ENCODE measurements at places on chromosomes 4 and X. TPM values are rescaled to one million over a fixed set of nuclear protein-coding genes. Genes with fewer than 3 reads are reported as not detected.

- DNase-seq, result no peak
Observed at GRCh38 chr4:36211084-36211483, 33.2 kb downstream of the ARAP2 start.

DNA sequence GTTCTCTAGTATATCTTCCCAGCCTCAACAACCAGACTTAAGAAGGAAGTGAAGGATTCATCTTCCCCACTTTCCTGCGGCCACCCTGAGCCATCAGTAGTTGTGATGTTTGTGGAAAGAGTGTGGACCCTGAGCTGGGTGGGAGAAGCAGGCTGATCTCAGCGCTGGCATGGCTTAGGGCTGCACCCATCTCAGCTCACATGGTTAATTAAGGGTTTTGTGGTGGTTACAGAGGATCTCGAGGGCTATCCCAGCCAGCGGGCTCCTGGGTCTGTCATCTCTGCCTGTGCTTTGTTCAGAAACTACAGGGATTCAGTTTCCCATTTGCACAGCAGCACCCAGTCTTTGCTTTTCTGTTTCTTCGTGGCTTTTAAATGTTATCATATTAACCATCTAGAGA lies 163.4 kb downstream of the PTTG2 start:
- no peak for DNase-seq

GRCh38 chr4:95963456-95963855 lies 123.6 kb downstream of the PDHA2 start:
- no peak for DNase-seq

DNA sequence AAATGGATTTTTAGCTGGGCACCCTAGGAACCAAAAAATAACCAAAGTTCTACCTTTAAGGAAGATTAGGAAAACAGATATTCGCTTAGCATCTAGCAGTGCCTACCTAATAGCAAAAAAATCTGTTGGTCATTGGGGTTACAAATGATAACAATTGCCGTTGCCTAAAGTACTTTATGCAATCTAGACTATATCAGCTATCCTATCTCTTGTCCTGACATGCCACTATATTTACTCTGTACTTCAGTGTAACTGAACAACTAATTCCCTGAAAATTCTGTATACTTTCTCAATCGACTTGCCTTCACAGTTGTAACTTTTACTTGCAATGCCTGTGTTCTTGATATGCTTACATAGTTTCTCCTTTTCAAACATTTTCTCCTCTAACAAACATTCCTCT lies 282.9 kb upstream of the PCDH7 start:
- DNase-seq, result no peak

DNA sequence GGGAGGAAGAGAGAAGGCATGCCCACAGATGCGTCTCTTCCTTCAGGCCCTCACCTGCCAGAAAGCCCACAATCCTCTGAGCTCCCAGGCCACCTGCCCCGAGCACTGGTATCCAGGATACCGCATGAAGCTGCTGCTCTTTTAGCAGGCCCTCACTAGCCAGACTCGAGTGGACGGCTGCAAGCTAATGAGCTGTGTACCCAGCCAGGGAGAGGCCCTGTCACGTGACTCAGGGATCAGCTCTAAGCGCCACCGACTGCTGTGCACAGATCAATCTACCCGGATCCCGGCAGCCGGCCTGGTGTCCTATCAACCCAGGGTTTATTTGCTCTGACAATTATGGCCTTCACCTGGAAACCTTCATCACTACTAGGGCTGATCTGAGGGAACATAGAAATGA lies 39.0 kb downstream of the BCOR start:
- DNase-seq, result no peak

- peak; percentile 14 for DNase-seq
Observed at GRCh38 chrX:152641996-152642395, 4.3 kb downstream of the GABRQ start.

GRCh38 chrX:95101851-95102390 lies 1427.9 kb downstream of the FAM133A start:
- DNase-seq, result no peak

DNA sequence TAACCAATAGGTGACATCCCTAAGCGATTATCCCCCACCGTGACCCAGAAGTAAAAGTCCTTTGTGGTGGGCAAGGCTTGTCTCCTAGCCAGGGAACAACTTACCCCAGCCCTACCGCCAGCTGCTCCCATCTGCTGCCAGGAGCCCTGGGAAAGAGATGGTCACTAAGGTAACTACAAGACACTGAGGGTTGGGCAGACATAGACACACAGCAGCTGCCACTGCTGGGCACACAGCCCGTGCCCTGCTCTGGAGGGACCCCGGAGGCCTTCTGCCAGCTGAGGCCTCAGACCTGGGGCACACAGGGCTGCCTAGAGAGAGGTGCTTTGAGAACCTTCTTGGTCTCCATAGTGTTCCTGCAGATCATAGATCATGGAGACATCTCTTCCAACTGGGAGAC lies 53.0 kb upstream of the PROM1 start:
- no peak for DNase-seq

GRCh38 chrX:11374570-11374969 lies 81.4 kb downstream of the AMELX start:
- DNase-seq, result no peak

DNA sequence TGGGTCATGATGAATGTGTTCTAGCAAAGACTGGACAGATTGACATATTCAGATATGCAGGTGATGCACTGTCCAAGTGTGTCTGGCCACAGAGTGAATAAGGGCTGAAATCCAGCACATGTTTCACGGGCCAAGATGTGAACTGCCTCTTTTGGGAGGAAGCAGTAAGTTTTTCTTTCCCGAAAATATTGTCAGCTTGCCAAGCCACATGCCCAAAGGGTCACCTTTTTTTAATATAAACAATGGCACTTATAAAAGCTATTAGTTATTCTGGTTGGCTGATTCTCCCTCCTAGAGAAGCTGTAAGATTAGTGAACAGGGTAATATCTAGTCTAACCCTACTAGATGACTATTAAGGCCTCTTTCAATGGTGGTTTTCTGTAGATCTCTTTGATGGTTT lies 1.5 kb upstream of the EDNRA start:
- no peak for DNase-seq

GRCh38 chr4:6885953-6886557 lies 23.6 kb upstream of the TBC1D14 start:
- DNase-seq, result peak; percentile 5

- no peak for DNase-seq
Observed at GRCh38 chr4:120524237-120524636, 398.3 kb downstream of the PRDM5 start.

GRCh38 chr4:92014067-92014466 lies 289.7 kb upstream of the GRID2 start:
- DNase-seq, result no peak

DNA sequence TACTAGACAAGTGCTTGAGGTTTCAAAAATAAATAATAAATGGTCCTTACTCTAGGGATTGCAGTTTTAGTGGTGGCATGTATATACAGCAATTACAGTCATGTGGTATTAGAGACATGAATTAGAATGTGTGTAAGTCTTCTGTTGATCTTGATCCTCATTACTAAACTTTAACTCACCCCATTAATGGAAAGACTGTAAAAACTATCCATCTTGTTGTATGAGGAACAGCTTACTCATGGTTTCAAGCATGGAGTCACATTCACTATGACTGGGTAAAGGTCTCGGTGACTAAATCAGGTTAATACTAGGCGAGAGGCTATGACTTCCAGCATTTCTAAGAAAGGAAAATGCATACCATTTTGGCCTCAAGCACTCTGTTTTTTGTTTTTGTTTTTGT lies 107.0 kb upstream of the HPGD start:
- DNase-seq, result no peak

DNA sequence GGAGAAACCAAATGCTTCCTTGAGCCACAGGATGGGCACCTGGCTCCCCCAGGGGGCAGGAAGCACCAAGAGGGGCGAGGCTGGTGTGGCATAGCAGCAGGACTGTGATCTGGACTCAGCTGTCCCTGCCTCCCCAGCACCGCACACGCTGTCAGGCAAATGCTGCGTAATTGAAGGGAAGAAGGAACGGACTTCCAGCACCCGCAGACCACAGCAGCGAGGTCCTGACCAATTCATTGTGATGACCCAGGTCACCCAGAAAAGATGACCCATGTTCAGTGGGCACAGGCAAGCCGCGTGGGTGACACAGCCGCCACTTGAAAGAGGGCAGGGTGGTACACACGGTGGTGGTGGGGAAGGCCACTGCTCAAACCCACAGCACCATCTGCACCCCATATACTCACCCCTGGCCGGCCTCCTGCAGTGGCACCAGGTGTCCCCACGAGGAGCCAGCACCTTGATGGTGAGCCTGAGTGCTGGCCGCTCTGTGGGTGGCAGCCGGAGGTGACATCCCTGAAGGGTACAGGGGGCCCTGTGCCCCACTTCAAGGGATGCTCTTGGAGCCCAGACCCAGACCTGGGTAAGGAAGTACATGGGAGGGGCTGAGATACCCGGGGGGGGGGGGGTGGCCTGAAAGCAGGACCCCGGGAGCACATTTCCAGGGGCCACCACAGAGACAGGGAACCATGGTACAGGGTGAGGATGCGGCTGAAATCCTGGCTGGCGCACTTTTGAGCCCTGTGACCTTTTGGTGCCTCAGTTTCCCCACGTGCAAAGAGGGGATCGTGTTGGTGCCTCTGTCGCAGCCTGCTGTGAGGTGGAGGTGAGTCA lies 11.5 kb downstream of the NAT8L start:
- DNase-seq, result no peak

DNA sequence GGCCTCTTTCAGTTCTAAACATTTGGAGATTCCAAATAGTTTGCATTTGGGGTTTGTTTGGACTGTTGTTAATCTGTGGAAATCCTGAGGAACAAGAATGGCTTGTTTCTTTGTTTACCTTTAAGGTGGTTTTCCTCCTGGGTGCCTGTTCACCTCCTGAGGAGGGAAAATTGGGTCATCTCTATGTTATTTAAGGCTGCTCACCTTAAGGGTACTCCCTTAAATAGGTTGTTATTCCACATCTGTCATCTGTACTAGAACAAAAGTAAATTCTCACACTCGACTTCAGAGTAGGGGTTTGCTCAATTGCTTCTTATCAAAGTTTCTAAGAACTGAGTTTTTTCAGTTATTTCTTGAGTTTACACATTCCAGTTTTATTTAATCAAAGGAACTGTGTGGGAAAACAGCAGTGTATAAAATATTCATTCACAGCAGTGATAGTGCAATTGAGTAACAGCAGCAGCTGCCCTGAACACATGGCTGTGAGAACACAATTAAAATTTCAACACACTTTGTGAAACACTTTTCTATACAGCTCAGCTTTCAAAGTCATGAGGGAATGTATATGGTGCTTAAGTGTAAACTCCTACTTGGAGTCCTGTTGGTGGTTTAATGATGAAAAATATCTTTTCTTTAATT lies 238.5 kb upstream of the PGRMC2 start:
- DNase-seq, result no peak

- no peak for DNase-seq
Observed at GRCh38 chr4:6781561-6781960, 966 bp upstream of the KIAA0232 start.

DNA sequence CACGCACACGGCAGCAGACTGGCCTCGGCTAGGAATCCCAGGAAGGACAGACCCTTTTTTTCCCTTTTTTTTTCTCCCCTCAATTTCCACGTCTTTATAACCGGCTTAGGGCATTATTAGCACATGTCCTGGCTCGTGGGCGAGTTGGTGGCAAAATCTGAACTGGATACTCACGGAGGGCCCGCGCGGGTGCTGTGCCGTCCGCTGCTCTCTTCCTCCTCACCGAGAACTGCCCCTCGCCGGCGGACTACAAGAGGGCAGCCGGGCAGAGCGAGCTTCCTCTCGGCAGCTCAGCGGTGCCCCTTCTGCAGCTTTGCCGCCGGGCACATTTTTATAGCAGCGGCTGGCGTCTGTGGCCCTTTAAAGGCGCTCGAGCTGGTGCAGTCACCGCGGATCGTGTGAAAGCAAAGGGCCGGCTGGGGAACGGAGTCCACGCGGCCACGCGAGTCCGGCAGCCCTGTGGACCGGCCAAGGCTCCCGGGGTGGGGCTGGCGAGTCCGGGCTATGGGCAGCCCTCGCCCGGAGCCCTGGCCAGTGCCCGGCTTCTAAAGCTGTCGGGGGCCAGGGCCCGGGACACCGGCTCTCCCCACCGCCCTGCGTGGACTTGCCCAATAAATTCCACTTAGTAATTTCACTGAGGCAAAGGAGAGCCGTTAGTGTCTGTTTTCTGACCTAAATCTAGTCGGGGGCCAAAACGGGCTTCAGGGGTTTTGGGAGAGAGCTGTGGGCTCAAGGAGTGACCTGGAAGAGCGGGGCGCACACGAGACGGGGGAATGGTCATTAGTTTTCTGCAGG lies 1.3 kb upstream of the CITED1 start:
- DNase-seq, result peak; percentile 24

DNA sequence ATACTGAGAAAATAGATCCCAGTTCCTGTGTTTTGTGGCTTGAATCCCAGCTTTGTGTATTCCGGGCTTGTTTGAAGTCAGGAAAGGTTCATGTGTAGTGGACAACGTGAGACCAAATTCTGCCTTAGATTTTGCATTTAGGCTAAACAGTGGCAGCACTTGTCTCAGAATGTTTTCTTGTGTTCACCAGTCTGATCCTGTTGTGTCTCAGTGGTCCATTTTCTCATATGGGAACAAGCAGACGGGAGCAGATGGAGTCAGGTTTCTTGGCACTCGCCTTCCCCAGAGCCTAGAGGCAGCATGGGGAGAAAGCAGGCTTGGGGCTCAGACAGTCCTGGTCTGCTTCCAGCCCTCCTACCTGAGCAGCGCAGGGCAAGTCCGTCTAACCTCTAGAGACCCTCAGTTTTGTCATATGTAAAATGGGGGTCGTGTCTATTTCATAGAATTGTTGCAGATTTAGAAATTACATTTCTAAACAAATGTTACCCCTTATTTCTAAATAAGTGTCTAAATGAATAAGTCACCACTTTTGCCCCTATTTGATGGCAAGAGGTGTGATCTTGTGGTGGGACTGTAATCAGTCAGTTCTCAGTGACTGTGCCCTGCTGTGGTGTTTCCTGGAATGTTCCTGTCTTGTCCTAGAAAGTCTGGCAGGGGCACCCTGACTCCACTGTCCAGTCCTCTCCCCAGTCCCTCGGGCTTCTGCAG lies 28.3 kb upstream of the MSANTD1 start:
- peak; percentile 22 for DNase-seq

- DNase-seq, result no peak
Observed at GRCh38 chr4:22487328-22487727, 28.5 kb downstream of the ADGRA3 start.

DNA sequence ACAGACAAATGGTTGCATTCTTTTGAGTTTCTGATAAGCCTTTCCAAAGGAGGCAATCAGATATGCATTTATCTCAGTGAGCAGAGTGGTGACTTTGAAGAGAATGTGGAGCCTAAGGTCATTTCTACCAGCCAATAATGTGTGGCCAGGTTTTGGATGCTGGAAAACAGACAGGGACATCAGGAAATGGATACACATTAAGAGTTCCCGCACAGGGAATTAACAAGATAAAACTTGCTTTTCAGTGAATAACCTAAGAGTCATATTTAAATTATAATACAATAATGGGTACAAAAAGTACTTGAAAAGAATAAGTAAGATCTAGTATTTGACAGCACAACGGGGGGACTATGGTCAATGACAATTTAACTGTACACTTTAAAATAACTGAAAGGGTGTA lies 492.3 kb upstream of the FAM241A start:
- DNase-seq, result no peak

TRAM1L1 gene
- 0.51 TPM for total RNA-seq

PACRGL gene
- 12.3 TPM for total RNA-seq

NSUN7 gene
- total RNA-seq, result not detected

FMR1NB gene
- total RNA-seq, result not detected

YY2 gene
- 0.90 TPM for total RNA-seq

ZFP92 gene
- 0.39 TPM for total RNA-seq

APBB2 gene
- 23.0 TPM for total RNA-seq

ALAS2 gene
- not detected for total RNA-seq
